ENCODE measurements at places on chromosomes 6 and 20.
A peak's percentile ranks its signal among the peaks of the same experiment; 100 is the strongest.

DNA sequence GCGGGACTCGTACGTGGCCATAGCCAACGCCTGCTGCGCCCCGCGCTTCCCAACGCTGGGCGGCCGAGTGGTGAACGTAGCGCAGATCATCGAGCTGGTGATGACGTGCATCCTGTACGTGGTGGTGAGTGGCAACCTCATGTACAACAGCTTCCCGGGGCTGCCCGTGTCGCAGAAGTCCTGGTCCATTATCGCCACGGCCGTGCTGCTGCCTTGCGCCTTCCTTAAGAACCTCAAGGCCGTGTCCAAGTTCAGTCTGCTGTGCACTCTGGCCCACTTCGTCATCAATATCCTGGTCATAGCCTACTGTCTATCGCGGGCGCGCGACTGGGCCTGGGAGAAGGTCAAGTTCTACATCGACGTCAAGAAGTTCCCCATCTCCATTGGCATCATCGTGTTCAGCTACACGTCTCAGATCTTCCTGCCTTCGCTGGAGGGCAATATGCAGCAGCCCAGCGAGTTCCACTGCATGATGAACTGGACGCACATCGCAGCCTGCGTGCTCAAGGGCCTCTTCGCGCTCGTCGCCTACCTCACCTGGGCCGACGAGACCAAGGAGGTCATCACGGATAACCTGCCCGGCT, 3.4 kb downstream of the SLC32A1 start:
- DNase-seq: no peak

DNA sequence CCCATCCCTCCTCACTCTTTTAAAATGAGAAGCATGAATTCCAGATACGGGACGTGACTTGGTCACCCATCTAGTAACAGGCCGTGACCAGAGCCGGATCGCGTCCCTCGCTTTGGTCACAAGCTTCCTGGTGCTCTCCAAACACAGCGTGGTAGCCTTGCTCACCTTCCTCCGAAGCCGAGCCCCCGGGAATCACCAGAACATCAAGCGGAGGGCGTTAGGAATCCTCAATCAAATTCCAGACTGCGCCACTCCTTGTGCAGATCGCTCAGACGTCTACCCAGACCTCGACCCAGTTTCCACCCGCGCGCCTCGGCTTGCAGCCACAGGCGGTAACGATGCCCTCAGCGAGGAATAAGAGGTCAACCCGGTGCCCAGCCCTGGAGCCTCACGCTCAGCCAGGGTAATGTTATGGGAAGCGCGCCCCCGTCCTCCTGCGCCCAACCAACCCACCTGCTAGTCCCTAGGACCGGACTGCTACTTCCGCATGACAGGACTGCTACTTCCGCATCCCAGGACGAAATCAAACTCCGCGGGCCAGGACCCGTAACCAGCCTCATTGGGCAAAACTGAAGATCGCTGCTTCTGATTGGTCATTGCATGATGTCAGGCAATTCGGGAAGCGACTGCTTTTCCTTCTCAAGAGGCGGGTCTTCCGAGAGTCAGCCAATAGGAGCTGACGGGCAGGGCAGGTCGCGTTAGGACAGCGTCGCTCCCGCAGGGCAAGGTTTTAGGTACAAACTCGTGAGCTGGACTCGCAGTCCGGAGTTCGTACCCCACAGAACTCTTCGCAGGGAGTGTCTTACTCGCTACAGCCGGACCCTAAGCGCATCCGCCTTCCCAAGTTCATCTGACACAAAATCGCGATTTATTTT, at the start of gene MTFR2:
Gene MTFR2, minus strand, starts transcription at position 501 of the 875 bp plus-strand sequence. CDS start 1,212 bp downstream, outside the sequence.
- DNase-seq: peak; percentile 99

GRCh38 chr6:135075018-135075417, 20.4 kb upstream of the HBS1L start:
- peak; percentile 86 for DNase-seq

- no peak for DNase-seq
These were observed 241.4 kb downstream of the ESR1 start for GRCh38 chr6:152048921-152049320.

GRCh38 chr6:159691963-159692287, 1.1 kb downstream of the SOD2 start:
- no peak for DNase-seq

DNA sequence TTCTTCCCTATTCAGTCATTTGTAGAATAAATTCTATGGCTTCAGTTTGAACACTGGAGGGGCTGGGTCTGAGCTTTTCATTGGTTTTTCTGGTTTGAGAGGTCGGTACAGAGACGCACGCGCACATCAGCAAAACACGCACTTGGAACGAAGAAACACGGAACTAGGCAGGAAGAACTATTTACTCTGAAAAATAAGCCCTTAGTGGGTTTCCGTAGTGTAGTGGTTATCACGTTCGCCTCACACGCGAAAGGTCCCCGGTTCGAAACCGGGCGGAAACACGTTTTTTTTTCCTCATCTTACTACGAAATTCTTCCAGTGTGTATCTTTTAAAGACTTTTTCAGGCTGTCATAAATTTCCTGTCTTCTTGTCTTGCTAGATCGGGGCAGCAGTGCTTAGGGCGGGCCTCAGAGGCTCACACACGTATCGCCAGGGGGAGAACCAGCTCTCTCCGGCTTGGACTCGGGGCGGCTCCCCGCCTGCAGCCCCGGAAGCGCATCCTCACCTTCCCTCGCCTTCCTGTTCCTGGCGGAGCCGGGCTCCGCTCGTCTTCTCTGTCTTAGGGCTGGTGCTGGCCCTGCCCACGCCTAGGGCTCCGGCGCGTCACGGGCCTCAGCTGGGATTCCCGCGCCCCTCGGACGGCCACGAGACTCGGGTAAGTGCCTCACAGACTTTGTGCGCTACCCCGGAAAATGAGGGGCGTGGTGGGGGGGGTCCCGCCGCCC, at the start of gene HMGN4:
Gene HMGN4, plus strand, starts transcription at position 521 of the 726 bp plus-strand sequence. CDS start 6,841 bp downstream, outside the sequence.
- peak; percentile 97 for DNase-seq

DNA sequence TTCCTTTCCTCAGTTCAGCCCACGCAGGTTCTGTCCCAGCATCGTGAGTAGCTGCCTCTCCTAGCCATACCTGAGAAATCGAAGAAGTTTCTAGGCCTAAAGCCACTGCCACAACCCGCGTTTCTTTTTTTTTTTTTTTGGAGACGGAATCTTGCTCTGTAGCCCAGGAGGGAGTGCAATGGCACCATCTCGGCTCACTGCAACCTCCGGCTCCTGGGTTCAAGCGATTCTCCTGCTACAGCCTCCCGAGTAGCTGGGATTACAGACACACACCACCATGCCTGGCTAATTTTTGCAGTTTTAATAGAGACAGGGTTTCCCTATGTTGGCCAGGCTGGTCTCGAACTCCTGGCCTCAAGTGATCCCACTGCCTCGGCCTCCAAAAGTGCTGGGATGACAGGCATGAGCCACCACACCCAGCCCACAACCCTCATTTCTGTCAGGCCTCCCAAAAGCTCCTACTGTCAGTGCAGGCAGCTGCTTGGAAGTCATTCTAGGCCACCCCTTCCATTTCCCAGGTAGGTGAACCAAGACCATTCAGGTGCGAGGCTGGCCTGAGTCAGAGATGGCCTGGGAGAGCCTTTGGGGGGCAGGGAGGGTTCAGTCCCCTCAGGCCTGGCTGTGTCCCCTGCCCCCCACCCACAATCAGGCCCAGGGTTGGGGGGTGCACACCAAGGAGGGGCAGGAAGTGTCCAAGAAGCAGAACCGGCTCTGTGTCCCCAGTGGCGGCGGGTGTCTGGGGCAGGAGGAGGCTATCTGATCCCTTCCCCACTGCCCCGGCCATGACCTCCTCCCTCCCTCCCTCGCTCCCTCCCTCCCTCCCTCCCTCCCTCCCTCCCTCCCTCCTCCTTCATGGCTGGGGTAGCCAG, 47.2 kb downstream of the NOL4L start:
- DNase-seq: peak; percentile 81

DNA sequence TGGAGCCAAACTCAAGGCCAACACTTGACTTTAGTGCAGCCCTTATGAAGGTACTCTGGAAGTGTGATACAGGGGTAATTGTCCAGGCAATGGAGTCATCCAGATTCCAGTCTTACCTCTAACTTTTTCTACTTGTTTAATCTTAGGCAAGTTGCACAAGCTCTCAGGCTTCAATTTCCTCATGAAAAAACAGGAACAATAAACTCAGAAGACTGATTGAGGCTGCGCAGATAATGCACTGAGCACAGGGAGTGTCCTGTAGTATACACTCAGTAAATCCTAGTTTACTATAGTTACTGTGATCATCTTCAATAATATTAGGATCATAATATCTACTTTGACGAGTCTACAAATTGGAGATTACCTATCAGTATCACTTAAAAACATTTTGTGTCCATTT, 127.5 kb upstream of the SMLR1 start:
- peak; percentile 65 for DNase-seq

DNA sequence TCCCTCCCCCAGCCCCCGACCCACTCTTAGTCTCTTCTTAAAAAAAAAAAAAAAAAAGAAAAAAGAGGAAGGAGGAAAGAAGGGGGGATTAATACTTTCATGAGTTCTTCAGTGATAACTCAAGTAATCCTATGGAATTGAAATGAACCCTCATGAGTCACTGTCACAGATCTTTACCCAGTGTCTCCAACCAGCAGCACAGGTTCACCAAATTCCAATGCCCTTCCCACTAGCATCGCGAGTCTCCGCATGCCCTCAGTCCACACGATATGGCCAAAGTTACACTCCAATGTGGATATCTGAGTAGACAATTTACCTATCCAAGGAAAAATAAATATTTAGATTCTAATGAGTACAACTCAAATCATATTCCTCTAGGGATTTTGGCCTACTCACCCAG, 74.5 kb downstream of the MDN1 start:
- no peak for DNase-seq

- DNase-seq: no peak
These were observed 26.4 kb downstream of the ZNF391 start for GRCh38 chr6:27414996-27415395.

DNA sequence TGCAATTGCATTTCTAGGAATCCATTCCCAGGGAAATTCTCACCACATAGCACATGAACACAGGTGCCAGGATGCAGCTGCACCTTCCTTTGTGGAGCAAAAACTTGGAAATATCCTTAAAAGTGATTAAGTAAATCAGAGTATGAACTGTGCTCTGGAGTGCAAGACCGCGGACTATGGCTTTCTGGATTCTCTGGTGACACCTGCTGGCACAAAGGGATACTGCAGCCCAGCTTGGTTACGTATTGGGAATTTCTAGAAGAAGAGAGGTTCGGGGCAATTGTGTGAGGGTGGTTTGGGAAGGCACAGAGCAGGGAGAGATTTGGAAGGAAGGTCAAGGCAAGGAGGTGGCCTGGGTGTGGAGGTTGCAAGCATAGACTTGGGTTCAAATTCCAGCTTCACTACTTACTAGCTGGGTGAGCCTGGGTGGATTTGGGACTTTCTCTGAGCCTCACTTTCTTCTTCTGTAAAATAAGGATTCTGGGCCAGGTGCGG, 15.9 kb upstream of the PEDS1 start:
- DNase-seq: peak; percentile 90

DNA sequence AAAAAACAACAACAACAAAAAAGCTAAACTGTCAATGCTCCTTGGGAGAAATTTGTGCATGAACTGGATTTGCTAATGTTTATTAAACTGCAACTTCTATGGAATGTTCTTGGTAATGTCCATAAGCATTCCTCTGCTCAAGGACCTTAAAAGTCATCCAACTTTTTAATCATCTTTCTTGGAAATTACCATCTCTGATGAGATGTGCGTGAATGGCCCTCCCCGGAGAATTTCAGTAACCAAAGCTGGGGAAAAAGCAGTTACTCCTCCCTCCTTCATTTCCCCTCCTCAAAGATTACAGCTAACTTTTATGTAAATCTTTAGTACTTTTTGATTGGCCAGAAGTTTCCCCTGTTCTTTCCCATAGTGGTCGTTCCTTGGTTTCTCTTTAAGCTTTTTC, 5.2 kb downstream of the TBCC start:
- DNase-seq: no peak

DNA sequence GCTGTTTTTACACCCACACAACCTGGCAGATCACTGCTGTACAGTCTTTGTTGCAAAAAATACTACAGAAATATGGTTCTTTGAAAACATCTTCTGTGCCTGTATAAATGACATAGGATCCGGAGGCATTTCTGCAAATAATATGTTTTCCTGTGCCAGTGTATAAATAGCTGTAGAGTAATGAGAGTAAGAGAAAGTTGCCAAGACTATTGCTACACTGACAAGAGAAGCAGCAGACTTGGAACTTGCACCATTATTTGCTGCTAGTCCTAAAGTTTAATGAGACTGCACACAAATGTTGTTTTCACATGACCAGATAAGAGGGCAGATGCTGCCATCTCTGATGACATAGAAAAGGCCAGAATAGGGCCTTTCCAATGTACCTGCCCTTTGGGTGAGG, 50.0 kb upstream of the DTNBP1 start:
- no peak for DNase-seq

- DNase-seq: peak; percentile 42
These were observed 28.5 kb upstream of the ADGRF4 start for GRCh38 chr6:47669684-47670513.

- DNase-seq: no peak
These were observed at the start of gene CCN2 for GRCh38 chr6:131950767-131951575. Gene CCN2 (minus strand): TSS chr6:131951372. CDS start chr6:131951172, 200 bp downstream.

GRCh38 chr6:94045099-94045829, 625.9 kb upstream of the EPHA7 start:
- peak; percentile 31 for DNase-seq

DNA sequence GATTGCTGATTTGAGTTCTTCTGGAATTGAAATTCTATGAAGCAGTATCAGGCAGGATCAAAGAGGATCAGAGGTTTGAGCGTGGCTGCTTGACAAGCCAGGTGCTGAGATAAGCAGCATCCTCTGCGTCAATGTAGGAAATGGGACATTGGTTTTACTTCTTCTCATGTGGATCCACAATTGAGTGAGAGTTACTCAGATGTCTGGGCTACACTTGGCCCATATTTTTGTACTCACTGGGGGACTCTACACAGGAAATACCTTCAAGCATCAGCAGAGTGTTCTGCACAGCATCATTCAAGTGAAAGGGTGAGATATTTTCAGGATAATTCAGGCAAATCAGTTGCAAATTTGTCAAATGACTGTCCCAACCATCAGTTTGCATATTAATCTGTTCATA, 613.9 kb upstream of the ARID1B start:
- DNase-seq: no peak

- no peak for DNase-seq
These were observed 42.2 kb upstream of the SCRT2 start for GRCh38 chr20:717832-718231.

- DNase-seq: no peak
These were observed 599.6 kb downstream of the PTPRT start for GRCh38 chr20:42589976-42590639.

GRCh38 chr6:144285548-144285797, 338 bp downstream of the UTRN start:
- no peak for DNase-seq

- no peak for DNase-seq
These were observed 59.7 kb downstream of the GPR6 start for GRCh38 chr6:110037726-110038295.
